IMR-90 (cell line): ENCODE measurements at places on chromosomes 6 and 20.
A peak's percentile ranks its signal among the peaks of the same experiment; 100 is the strongest.

DNA sequence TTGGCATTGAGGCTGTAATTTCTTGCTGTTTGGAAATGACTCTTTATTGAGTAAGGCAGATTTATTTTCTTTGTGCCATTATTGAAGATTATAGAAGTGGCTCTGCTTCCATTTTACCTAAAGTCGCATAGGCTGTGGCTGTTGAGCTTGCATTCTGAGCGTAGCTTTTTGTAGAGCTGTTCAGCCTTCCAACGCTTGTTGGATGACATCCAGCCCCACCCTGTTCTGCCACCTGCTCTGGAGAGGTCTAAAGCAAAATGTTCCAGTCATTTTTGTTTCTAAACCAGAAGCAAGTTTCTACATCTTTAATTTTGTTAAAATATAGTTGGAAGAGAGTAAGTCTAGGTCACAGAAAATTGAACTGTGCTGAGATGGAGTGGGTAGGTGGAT, 24.4 kb downstream of the UST start:
- H3K36me3 ChIP-seq = no peaks in the 10 kb centered on the region
- H3K4me3 ChIP-seq = no peak overlapping the region
- H3K4me1 ChIP-seq = peaks cover 4% of the 10 kb centered on the region

GRCh38 chr20:63640086-63640485, 13.1 kb downstream of the STMN3 start:
- no peak overlapping the region for H3K4me3 ChIP-seq
- no peak overlapping the region for H3K27ac ChIP-seq
- H3K27me3 ChIP-seq = no peaks in the 10 kb centered on the region
- DNase-seq = no peak
- H3K4me1 ChIP-seq = peaks cover 2% of the 10 kb centered on the region; the same call in 1 of the 2 replicates

- H3K36me3 ChIP-seq = no peaks in the 10 kb centered on the region
- no peaks in the 10 kb centered on the region for H3K4me1 ChIP-seq
- H3K27ac ChIP-seq = no peak overlapping the region
- no peak overlapping the region for H3K4me3 ChIP-seq
- H3K27me3 ChIP-seq = no peaks in the 10 kb centered on the region
Measured at GRCh38 chr6:103872233-103872632, 987.5 kb downstream of the HACE1 start.

DNA sequence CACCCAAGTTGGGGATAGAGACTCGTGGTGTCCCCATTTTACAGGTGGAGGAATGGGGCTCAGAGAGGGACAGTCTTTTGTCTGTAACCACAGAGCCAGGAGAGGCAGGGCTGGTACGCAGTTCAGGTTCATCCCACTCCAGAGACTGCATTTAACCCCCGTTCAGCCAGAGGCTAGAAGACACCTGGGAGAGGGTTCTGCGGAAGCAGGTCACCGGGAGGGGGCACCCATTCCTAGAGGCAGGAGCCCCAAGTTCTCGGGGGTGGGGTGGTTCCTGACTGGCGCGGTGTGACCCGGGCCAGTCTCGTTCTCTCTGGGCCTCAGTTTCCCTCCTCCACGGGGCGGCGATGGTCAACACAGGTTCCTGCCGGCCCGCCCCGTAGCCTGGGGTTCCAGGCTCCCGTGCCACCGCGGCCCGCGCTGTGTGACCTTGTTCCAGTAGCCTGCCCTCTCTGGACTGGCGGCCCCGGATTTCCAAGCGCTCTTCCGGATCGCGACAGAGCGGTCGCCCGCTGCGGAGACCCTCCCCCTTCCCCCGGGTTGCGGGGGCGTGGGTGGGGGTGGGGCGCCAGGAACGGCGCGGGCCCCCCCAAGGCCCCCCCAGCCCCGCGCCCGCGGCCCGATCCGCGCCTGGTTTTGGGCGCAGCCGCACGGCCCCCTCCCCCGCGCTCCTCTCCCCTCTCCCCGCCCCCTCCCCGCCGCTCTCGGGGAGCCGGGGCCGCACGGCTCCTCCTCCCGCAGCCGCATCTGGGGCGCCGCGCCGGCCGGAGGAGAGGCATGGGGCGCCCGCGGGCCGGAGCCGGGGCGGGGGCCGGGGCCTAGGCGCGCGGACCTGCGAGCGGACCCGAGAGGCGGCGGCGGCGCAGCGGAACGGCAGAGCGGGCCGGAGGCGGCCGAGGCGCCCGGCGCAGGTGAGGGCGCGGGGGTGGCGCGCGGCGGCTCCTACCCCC, at the start of gene DLGAP4:
Gene DLGAP4 (plus strand): TSS at position 738 of the 950 bp plus-strand sequence. CDS start 125,379 bp downstream, outside the sequence.
- no peaks in the 10 kb centered on the region for H3K36me3 ChIP-seq
- DNase-seq = no peak
- H3K27ac ChIP-seq = no peak within 1 kb of the TSS
- no peaks in the 10 kb centered on the region for H3K4me1 ChIP-seq
- H3K4me3 ChIP-seq = no peak within 1 kb of the TSS
- peaks cover 86% of the 10 kb centered on the region for H3K27me3 ChIP-seq

- H3K27me3 ChIP-seq = peaks cover 4% of the 10 kb centered on the region
- no peak overlapping the region for H3K27ac ChIP-seq
- peaks cover 3% of the 10 kb centered on the region; the same call in 1 of the 2 replicates for H3K4me1 ChIP-seq
Measured at GRCh38 chr6:136365776-136366354, 76.2 kb upstream of the BCLAF1 start.

DNA sequence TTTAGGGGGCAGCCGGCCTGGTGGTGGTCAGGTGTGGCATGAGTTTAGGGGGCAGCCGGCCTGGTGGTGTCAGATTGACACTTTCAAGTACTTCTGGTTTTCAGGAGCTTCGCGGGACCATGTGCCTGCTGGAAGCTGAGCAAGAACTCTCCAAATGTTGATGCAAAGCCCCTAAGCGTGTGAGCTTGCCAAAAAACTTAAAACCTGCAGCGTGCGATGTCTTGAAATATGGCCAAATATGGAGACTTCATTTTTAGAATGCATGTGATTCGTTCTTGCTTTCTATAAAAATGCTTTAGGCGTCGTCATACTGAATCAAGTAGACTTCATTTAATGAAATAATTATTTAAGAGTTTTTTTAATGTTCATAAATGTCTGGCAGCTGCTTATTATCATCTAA, 149.4 kb downstream of the SMOC2 start:
- no peaks in the 10 kb centered on the region for H3K27me3 ChIP-seq
- H3K36me3 ChIP-seq = no peaks in the 10 kb centered on the region
- H3K4me3 ChIP-seq = no peak overlapping the region
- DNase-seq = no peak

- peaks cover 21% of the 10 kb centered on the region for H3K27me3 ChIP-seq
- H3K36me3 ChIP-seq = no peaks in the 10 kb centered on the region
- no peak overlapping the region for H3K4me3 ChIP-seq
- DNase-seq = no peak
- no peaks in the 10 kb centered on the region for H3K4me1 ChIP-seq
Measured at GRCh38 chr6:53418288-53418687, 69.5 kb upstream of the ELOVL5 start.

DNA sequence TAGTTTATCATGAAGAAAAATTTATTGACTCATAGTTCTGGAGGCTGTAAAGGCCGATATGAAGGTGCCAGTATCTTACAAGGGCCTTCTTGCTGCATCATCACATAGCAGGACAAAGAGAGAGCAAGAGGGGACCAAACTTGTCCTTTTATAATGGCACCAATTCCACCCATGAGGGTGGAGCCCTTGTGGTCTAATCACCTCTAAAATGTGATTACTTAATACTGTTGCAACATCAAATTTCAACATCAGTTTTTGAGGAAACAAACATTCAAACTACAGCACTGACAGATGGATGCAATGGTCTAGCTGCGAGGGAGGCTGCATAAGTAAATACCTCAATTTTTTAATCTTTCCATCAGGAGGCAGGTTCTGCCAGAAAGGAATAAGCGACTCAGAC, 76.7 kb upstream of the LAMA2 start:
- peaks cover 2% of the 10 kb centered on the region; the same call in 1 of the 2 replicates for H3K27me3 ChIP-seq
- peaks cover 2% of the 10 kb centered on the region for H3K4me1 ChIP-seq
- DNase-seq = no peak
- H3K36me3 ChIP-seq = no peaks in the 10 kb centered on the region
- H3K4me3 ChIP-seq = no peak overlapping the region

GRCh38 chr20:2114990-2115681, 13.5 kb downstream of the STK35 start:
- peaks cover 11% of the 10 kb centered on the region for H3K4me1 ChIP-seq
- DNase-seq = peak; percentile 72
- H3K4me3 ChIP-seq = no peak overlapping the region
- no peaks in the 10 kb centered on the region for H3K27me3 ChIP-seq

DNA sequence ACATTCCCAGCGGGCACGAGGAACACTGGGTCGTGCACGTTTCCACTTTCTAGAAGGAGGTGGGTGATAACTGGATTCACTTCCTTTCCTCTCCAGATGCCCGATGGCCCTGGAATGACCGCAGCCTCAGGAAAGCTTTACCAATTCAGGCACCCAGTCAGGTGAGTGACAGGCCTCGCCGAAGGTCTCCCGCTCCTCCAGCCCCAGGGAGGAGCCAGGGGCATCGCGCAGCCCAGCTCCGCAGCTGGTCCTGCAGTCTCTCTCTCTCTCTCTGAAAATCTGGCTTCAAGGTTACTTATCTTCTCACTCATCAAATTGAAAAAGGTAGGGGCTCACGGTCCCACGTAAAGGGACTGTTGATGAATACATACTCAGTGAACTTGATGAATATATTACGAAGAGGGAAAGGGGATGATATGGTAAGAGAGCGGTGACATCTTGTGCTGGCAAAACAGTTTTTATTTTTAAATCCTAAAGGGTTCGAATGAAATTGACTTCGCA, 891 bp downstream of the RIPPLY2 start:
- H3K4me1 ChIP-seq = no peaks in the 10 kb centered on the region
- H3K4me3 ChIP-seq = peak overlapping the region; percentile 37
- no peak for DNase-seq
- peaks cover 21% of the 10 kb centered on the region for H3K27me3 ChIP-seq
- H3K27ac ChIP-seq = no peak overlapping the region

GRCh38 chr6:56172144-56172543, 75.2 kb downstream of the COL21A1 start:
- H3K4me3 ChIP-seq = no peak overlapping the region
- no peaks in the 10 kb centered on the region for H3K4me1 ChIP-seq
- DNase-seq = no peak
- H3K27ac ChIP-seq = no peak overlapping the region
- H3K36me3 ChIP-seq = no peaks in the 10 kb centered on the region

DNA sequence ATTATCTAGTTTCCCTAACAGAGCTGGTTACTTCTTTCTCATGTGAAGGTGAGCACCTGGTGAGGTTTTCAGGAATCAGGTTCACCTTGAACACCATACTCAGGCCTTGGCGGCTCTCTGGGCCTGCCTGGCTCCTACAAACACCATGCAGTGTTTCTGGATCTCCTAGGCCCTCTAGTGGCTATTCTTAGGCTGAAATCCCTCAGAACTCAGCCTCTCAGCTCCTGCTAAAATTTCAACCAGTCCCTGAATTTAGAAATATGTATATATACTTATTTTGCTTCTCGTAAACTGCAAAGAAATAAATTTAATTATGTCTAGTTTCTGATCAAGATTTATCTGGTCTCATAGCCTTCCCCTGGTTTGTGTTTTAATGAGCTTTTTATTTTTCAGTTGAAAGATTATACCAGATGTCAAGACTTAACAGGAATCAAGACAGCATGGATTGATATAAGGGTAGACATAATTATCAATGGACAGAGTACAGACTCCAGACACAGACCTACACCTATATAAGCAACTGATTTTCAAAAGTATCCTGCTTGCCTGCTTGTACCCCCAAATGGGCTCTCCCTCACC, 55.9 kb downstream of the ANKEF1 start:
- H3K36me3 ChIP-seq = no peaks in the 10 kb centered on the region
- H3K4me1 ChIP-seq = peaks cover 1% of the 10 kb centered on the region; the same call in 1 of the 2 replicates

- no peak overlapping the region for H3K4me3 ChIP-seq
- DNase-seq = peak; percentile 98
- peak overlapping the region; percentile 72 for H3K27ac ChIP-seq
Measured at GRCh38 chr20:52490711-52491430, 299.3 kb upstream of the ZFP64 start.

- H3K27me3 ChIP-seq = peaks cover 77% of the 10 kb centered on the region
- H3K27ac ChIP-seq = no peak overlapping the region
- DNase-seq = no peak
Measured at GRCh38 chr6:99612551-99613408, 6.1 kb downstream of the PRDM13 start.

DNA sequence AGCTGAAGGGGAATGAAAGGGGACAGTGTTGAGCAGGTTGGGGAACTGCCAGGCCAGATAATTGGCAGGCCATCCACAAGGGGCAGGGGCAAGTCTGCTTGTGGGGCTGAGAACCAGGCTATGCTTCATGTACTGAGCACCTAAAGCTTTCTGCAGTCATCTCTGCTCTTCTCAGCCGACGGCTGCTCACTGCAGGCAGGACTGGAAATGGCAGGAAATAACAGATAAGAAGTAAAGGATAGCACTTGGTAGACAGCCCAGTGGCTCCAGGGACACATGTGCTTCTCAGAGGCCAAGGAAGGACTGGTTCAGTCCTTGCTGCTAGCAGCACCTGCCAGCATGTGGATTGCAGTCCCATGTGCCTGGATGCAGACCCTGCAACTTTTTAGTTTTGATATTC, 89.8 kb downstream of the CD164 start:
- H3K4me3 ChIP-seq = no peak overlapping the region
- H3K27me3 ChIP-seq = peaks cover 22% of the 10 kb centered on the region

DNA sequence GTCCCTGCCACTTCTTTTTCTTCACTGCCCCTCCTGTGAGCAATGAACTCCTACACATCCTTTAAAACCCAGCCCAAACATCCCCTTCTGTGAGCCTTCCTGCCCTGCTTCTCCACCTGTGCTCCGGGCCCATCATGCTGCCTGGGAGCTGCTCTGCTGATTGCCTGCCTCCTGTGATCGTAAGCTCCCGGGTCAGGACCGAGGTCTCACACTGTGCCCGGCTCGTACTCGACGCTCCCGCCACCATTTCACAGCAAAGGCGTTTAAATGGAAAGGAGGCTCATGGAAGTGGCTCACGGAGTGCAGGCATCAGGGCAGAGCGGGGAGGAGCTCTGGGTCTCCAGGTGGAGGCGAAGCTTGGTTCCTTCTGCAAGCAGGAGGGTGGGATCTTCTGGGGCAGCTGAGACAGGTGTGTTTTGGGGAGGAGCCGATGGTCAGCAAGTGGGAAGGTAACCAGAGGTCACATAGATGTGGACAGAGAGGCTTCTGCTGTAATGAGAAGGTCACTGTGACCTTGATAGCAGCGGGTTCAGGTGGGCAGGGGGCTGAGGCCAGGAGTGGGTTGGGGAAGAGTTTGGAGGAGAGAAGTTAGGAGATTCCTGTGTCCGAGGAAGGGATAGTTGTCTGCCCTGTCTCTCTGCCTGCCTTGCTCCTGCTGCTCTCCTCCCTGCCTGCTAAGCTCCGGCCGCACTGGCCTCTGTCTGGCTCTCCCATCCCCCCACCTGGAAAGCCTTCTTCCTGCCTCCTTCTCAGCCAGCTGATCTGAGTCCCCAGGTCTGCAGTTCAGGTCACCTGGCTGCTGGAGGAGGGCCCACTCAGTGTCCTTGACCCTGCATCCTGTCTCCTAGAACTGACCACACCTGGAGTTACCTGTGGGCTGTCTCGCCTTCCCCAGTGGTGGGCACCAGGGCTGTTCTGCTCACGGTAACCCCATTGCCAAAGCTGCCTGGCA, 52.7 kb upstream of the FRMD1 start:
- H3K27ac ChIP-seq = no peak overlapping the region
- H3K36me3 ChIP-seq = no peaks in the 10 kb centered on the region
- no peak for DNase-seq
- H3K4me3 ChIP-seq = no peak overlapping the region
